ENCODE measurements at places on chromosomes 4 and X.

- DNase-seq: no peak
Measured at GRCh38 chrX:139739138-139739537, 31.2 kb upstream of the MCF2 start.

DNA sequence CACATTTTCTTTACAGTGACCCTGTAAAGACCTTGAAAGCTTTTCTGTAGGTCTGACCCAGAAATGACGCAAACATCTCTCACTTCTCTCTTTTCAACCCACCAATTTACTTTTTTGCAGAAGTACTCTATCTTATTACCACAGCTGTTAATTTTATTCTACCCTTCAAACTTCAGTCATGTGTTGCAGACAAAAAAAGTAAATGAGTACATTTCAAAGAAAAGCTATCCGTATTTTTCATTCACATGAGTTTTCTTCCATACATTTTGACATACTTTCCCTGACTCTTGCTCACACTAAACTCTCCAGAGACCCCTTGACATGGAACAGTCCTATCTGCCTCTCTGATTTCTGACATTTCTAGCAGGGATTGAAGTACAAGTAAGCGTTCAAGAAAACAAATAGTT is 51.7 kb downstream of the SLC7A11 start:
- no peak for DNase-seq

DNA sequence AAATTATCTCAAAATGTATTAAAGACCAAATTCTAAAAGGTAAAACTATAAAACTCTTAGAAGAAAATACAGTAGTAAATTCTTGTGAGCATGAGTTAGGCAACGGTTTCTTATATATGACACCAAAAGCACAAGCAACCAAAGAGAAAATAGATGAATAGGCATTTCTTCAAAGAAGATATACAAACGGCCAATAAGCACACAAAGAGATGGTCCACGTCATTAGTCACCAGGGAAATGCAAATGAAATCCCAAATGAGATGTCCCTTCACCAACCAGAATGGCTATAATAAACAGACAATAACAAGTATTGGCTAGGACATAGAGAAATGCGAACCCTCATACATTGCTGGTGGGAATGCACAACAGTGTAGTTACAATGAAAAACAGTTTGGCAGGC is 44.6 kb downstream of the RAB33A start:
- DNase-seq: no peak

DNA sequence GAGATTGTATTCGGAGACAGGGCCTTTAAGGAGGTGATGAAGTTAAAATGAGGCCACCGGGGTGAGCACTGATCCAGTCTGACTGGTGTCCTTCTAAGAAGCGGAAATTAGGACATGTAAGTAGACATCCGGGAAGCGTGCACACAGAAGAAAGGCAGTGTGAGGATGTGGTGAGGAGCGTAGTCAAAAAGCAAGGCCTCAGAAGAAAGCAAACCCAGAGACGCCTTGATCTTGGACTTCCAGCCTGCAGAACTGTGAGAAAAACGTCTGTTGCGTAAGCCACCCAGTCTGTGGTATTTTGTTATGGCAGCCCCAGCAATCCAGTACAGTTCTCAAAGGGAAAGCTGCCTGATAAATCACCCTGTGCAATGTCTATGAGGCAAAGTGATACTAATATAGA is 153.5 kb downstream of the KCNIP4 start:
- DNase-seq: no peak

DNA sequence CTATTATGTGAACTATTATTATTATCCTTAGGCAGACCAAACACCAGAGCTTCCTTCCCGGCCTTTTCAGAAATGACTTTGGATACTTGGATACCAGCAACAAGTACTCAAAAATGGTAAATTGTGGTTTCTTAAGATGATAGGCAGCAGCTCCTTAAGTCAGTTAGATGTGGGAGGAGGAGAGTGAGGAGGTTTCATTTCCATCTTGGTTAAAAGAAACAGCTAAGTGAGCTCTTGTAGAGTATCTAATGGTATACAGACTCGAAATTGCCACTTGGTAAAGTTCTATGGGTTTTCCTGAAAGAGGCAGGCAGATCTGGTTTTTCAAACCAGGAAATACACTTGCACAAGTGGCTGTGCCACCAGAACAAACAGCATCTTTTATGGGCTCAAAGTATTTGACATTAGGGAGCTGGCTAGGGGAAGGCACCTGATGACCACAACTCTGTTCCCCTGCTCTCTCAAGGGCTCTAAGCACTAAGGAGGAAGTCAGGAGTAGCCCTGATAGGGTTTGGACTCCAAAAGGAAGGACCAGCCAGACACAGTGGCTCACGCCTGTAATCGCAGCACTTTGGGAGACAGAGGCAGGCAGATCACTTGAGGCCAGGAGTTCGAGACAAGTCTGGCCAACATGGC is 130.9 kb downstream of the TMEM164 start:
- DNase-seq: no peak

DNA sequence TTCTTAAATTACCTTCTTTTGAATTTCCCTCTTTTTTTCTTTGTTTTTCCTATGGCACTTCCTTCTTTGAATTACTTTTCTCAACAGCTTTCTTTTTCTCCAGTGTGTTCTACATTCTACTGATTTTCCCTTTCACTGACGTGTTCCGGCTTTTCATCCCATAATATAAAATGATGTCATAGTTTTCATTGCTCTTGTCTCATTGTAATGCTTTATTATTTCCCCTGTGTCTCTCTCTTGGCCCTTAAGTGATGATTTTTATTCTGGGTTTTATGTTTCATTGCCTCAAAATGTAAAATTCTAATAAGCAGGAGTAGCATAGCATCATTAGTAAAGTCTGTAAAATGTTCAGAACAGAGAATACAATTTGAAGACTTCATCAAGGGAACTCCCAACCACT is 299.3 kb downstream of the KCTD8 start:
- DNase-seq: no peak

DNA sequence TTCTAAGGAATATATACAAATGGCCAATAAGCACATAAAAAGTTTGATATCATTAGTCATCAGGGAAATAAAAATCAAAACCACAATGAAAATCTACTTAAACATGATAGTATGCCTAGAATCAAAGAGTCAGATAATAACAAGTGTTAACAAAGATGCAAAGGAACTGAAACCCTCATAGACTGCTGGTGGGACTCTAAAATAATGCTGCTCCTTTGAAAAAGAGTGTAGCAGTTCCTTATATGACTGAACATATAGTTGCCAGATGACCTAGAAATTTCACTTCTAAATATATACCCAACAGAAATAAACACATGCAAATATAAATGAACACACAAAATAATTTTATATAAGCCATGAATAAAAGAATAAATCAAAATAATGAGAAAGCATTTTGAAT is 205.1 kb upstream of the CTSO start:
- DNase-seq: no peak

- no peak for DNase-seq
Measured at GRCh38 chr4:125262079-125262478, 52.7 kb upstream of the FAT4 start.

DNA sequence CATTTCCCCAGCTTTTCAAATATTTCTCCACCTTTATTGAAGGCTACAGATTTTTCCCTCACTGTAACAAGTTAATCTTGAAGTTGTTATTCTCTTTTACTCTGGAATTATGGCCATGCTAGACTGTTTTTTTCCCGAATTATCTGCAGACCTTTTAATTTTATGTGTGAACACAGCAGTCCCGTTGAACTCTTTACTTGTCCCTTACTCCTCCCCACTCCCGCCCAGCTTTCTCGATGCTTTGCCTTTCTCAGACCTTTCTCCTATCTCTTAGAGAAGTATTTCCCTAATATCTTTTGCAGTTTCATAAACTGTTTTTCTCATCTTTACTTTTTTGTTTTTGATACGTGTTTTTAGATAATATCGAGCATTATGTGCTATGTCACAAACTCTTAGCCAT is 776 bp downstream of the CEP44 start:
- DNase-seq: no peak

- no peak for DNase-seq
Measured at GRCh38 chr4:173626277-173626676, 96.2 kb upstream of the HAND2 start.

DNA sequence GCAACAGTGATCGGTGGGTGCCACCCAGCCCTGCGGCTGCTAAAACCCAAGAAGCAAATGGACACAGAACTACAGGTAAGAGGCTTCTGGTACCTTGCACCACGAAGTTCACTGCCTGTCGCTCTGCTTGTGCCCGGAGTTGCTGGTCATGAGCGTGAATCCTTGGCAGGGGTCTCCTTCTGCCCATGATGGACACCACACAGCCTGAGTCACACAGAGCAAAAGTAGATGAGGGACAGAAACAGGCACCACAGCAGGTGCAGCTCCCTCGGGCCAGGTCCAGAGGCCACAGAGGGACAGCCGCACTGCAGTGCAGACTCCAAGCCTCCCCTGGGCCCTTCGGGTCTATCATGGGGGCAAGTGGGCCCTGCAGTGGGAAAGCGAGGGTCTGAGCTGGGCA is 22.4 kb downstream of the NAT8L start:
- DNase-seq: no peak

DNA sequence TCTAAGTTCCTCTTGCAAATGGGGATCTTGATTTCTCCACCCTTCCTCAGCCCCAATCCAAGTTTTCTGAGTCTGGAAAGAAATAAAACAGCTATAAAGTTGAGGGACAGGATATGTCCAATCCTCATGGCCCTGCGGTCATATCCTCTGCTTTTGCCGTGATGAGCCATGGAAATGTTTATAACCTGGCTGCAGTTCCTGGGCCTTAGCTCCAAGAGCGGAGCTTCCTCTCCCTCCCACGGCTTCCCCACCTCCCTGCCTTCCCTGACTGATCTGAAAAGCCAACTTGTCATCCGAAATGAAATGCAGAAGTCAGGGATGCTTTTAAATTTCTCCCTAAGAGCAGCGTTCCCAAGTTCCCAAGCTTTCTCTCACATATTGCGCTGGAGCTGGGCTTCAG is 221.5 kb upstream of the SFRP2 start:
- DNase-seq: no peak

DNA sequence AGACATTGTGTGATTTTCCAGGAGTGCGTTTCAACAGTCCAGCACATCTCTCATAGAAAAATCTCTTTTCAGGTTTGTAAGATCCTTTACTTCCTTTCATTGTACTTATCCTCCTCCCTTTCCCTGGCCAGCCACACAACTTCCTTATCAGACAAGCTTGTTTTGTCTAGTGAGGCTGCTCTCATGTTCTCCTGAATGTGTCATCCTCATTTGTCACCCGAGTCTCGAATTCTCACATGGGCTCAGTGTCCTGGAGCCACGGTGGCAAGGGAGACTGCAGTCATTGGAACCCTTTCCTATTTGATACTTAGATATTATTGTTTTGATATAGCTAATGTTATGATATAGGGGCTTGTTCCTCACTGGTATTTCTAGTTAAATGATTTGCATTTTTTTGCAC is 16.9 kb downstream of the SYNPO2 start:
- no peak for DNase-seq

- DNase-seq: no peak
Measured at GRCh38 chr4:111595456-111595855, 549.8 kb upstream of the FAM241A start.

DNA sequence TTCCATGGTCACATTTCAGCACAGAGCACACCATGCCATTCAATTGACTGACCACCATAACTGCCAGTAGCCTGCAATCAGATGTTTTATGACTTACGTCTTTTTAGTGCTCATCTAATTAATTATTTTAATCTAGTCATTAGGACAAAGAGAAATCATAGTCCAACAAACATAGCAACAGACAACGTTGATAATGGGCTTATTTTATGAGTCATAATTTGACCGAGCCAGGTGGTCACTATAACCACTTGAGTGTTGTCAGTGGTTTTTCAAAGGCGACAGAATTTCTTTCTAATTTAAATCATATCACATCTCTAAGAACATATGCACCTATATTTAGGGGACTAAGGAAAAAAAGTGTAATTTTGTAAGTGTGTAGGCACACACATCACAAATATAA is 1.9 kb downstream of the SEC24D start:
- peak; percentile 41 for DNase-seq

DNA sequence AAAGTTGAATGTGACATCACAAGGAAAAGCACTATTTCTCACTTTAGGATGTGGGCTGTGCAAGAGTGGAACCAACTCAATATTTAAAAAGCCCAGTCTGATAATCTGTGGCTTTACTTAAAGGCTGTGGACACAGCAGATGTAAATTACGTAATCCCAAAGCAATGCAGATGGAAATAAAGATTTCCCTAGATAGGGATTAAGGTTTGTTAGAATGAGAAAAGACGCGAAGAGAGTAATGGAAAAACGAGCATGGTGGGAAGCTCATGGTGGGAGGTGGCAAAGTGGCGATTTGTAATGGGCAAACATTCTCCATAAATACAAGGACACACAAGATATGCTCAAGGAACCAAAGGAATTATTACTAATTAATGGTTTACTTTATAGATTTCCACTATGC is 985.5 kb downstream of the FSTL5 start:
- no peak for DNase-seq

- DNase-seq: no peak
Measured at GRCh38 chrX:57204306-57204705, 67.1 kb upstream of the SPIN2A start.

DNA sequence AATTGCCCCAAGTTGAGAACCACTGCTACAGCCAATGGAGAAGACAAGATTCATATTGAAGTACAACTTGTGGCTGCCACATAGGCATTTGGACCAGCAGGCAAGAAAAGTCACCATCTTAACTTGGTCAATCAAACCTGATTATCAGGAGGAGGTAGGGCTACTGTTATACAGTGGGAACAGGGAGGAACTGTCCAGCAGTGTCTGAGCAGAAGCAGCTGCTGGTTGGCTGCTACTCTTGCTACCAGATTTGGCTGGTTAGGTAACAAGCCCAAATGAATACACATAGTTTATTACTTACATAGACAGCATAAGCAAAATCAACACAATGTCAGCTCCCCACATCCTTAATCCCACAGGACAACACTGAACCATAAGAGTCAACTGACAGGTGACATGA is 39.4 kb downstream of the ATP1B4 start:
- DNase-seq: no peak

- DNase-seq: peak; percentile 82
Measured at GRCh38 chrX:153740631-153741222, 16.1 kb downstream of the ABCD1 start.

DNA sequence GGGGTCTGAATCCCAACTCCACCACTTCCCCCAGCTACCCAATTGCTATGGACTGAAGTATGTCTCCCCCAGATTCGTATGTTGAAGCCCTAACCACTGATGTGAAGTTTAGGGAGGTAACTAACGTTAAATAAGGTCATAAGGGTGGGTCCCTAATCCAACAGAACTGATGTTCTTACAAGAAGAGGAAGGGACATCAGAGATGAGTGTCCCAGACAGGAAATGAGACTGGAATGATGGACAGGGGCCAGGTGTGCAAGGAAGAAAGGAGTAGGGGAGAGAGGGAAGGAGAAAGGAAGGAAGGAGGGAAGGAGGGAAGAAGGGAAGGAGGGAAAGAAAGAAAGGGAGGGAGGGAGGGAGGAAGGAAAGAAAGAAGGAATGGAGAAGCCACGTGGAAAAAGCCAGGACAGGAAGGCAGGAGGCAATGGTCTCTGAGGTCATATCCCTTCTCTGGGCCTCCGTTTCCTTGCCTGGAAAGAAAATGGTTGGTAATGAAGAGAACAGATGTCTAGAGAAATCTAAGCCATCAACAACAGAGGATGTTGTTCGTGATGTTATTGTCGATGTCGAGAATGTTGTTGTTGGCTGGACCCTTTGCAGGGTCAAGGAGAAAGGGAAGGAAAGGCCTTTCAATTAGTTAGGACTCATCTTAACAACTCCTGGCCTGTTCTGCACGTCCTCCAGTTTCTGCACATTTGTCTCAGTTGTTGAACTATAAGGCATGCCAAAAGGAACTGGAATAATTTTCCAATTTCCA is 59.0 kb upstream of the FGFBP2 start:
- no peak for DNase-seq

GRCh38 chr4:144316869-144317268 is 176.4 kb upstream of the GYPA start:
- DNase-seq: no peak

Data from small intestine (tissue), 16 donors.